Chondrocyte (in vitro differentiated cells): ENCODE measurements at places on chromosomes 3 and 15.

DNA sequence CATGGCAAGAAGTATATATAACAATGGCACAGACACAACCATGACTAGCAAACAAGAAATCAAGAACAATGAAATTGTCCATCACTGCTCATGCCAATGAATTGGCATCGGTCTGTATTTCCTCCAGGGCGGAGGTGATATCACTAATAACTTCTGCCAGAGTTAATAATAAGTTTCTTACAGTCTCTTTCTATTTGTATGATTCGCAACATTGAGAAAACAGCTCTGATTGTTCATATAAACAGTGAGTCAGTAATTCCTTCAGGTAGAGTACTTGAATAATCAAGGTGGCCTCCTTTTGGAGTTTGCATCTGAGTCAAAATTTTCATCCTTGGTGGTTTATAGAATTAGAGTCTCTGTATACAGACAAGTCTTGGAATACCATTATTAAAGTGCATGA, 8.3 kb upstream of the SPICE1 start:
- DNase-seq: no peak

GRCh38 chr3:28716939-28717338, 368.3 kb upstream of the AZI2 start:
- DNase-seq: no peak

GRCh38 chr15:85504749-85505676, 124.6 kb downstream of the AKAP13 start:
- no peak for DNase-seq

GRCh38 chr3:186871403-186871924, 29.0 kb downstream of the ADIPOQ start:
- no peak for DNase-seq

DNA sequence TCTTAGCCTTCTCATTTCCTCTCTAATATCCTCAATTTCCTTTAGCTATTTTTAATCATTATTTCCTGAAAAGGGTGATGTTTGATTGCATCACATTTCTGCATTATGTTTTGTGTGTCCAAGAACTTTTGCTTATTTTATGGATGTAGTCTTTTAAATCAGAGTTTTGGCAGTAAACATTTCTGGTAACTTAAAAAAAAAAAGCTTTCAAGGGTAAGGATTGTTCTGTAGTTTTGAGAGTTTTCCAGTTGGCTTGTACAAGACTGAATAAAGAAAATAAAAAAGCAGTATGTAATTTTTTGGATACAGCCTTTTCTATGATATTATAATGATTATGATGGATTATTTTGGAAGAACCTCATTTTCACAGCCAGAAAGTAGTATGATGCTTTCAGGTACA, 99.4 kb downstream of the DHX36 start:
- DNase-seq: no peak

DNA sequence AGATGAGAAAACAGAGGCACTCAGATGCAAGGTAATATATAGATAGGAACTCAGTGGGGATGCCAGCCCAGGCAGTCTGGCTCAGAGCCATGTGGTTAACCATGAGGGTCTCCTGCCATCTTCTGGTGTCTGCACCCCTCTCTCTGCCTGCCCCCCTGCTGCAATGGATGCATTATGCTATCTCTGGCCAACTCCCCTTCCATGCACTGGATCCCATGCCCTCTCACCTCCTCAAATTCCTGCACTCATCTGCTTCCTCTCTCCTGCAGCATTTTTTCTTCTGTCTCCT, 163.2 kb downstream of the STT3B start:
- no peak for DNase-seq

GRCh38 chr3:112776000-112776399, 70.7 kb downstream of the CD200R1L start:
- DNase-seq: no peak

DNA sequence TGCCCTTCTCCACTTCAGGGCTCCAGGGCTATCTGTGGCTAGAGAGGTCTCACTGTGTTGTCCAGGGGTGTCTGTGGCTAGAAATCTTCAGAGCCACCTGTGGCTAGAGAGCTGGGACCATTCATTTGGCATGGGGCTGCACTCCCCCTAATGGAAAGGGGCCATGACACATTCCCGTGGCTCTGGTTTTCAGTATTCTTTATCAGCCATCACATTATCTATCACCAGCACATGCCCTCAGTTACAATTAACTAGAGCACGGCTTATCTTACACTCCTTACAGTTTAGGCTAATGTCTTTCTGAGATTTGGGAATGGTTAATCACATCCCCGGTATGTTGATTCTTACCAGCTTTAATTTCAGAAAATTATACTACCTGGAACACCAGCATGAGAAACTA, 128.6 kb downstream of the RORA start:
- no peak for DNase-seq

DNA sequence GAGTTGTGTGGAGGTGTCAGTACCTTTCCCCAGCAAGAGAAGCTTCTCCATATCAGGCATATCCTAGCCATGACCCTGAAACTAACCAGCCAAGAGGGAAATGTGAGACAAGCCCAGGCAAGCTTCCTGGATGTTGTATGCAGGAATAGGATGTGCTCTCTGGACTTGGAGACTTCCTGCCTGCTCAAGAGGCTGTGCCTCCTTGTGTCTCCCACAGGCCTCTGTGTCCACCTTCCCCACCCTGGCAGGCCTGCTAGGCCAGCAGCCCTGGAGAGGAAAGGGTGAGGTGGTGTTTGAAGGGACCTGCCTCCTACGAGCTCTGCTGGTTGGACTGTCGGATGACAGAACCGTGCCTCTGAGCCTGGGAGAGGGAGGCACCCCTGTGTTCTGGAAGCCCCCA, 2.1 kb upstream of the DYNLT2B start:
- no peak for DNase-seq

GRCh38 chr15:33612721-33613304, 302.0 kb downstream of the RYR3 start:
- no peak for DNase-seq

- DNase-seq: no peak
Observed at GRCh38 chr3:80023010-80023409, 255.2 kb upstream of the ROBO1 start.

DNA sequence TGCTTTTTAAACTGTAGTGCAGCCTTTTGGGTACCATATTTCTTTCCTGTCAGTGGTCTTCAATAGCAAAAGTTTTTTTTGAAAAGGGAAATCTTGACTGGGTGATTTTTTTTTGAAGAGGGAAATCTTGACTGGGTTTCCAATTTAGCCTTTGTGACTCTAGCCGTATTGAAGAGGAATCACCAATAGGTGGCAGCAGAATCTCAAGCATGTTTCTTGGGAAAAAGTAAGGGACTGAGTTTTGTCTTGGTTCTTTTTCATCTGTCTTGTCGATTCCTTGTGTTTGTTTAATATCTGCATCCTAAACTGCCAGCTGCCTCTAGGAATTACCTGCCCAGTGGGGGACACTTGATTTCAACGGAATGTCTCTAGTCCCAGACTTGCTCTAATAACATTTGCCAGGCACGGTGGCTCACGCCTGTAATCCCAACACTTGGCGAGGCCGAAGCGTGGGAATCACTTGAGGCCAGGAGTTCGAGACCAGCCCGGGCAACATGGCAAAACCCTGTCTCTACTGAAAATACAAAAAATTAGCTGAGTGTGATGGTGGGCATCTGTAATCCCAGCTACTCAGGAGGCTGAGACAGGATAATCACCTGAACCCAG, 89.2 kb downstream of the RBPMS2 start:
- DNase-seq: no peak

DNA sequence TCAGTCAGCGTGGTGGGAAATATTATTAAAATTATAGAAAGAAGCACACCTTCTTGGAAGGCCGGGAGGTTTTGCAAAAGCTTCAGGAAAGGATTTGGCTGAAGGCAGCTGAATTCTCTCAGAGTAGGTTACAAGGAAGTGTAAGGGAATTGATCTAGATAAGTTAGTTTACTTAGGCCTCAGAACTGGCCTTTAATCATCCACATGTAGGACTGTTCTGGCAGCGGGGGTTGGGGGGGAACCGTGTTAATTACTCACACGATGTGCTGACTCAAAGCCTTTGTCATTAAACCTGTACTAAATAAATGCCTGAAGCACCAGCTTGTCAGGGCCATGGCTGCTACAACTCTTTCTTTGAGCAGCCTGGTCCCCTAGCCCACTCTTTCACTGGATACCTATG, 12.8 kb downstream of the ASB14 start:
- DNase-seq: no peak

DNA sequence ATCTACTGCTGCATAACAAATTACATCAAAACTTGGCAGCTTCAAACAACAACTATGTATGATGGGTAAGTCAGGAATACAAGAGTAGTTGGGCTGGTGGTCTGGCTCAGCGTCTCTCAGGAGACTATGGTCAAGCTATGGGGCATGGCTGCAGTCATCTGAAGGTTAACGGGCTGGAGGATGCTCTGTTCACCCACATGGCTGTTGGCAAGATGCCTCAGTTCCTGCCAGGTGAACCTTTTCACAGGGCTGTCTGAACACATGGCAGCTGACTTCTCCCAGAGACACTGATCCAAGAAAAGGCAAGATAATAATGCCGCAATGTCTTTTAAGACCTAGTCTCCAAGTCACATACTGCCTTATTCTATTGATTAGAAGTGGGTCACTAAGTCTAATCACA, 63.7 kb downstream of the GPR176 start:
- DNase-seq: no peak

- no peak for DNase-seq
Observed at GRCh38 chr15:90336705-90337141, 15.4 kb upstream of the ZNF774 start.

GRCh38 chr3:66467996-66468735, 32.7 kb downstream of the LRIG1 start:
- no peak for DNase-seq

DNA sequence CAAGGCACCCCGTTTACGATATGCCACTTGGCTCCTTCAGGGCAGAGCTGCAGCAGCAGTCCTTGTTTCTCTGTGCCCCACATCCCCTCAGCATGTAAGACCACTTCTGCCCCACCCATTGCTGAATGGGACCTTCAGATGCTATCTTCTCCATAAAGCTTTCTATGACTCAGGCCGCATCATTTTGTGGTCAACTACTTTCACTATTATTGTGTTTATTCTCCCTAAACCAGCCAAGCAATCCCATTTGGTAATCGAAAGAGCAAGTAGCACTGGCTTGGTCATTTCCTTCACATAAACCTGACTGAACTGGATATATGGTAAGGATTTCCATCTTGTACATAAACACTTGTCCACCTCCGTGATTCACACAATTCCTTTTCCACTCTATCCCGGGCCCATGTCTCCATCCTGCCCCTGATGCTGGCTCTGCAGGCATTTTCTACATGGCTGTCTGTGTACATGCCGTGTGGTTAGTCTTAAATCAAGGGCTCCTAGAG, 25.7 kb downstream of the LIPC start:
- no peak for DNase-seq

GRCh38 chr15:88331291-88331690, 74.8 kb upstream of the NTRK3 start:
- no peak for DNase-seq

DNA sequence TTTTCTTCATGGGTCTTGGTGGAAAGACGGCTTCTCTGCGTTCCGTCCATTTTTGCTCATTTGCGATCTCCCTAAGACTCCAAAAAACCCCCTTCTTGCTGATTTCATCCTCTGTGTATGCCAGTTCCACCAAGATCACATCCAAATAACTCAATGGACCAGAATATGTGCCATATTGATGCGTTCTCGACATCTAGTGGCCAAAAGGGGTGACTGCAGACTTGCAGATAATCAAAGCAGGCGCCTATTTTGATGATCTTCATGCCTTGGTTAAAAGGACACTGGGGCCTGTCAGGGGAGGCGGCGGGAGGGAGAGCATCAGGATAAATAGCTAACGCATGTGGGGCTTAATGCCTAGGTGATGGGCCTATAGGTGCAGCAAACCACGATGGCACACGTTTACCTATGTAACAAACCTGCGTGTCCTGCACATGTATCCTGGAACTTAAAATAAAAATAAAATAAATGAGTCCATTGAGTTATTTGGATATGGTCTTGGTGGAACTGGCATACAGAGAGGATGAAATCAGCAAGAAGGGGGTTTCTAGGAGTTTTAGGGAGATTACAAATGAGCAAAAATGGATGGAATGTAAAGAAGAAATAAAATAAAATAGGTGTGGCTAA, 104.2 kb upstream of the RAD18 start:
- no peak for DNase-seq

GRCh38 chr3:147422601-147423536, 13.7 kb downstream of the ZIC1 start:
- no peak for DNase-seq

DNA sequence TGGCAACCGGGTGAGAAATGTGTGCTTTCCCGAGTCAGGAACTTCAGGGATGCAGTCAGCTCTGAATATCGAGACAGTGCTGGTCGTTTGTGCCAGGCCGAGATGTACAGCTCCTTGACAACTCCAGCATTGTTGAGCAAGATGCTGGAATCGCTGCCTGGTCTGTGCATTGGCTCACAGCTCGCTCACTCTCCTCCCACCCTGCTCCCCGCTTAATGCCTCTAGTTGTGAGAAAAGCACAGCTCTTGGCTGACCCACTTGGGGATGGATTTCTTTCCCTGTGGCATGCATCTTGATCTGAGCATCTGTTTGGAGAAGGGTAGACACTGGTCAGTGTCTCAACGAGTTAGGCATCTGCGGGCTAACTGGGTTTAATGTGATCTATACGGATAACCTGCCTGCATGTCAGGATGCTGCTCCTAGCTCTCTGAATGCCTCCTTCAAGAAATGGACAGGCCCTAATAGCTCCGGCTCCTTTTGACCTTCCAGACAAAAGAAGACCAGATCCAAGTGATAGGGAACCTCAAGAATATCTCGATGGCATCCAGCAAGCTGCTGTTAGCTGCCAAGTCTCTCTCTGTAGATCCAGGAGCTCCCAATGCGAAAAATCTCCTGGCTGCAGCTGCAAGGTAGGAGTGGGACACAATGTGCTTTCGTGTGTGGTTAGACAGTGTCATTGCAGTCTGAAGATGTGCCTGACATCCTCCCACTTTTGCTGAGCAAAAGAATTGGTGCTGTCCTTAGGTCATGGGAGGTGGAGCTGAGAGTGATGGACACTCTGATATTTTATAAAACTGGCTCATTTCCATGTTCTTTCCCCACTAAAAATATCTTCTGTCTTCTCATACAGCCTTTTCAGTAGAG, 302.2 kb upstream of the TPM1 start:
- no peak for DNase-seq

DNA sequence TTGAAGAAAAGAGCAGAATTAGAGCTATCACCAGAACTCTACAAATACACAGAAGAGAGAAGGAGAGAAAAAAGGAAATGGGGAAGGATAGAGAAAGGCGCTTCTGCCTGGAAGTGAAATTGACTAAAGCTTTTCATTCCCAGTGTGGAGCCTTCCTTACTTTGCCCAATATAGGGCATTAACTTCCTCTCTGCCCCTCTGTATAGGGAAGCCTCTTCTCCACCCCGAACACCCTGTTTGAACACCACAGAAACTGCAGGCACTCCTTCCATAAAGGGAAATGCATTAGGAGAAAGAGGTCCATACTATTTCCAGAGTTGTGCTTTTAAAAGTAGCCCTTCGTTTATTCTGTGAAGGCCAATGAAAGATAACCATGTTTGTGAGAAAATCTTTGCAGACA, 248.5 kb downstream of the RAP2B start:
- no peak for DNase-seq

- no peak for DNase-seq
Observed at GRCh38 chr3:74664606-74665005, 50.1 kb upstream of the CNTN3 start.
